T47D (cell line): ENCODE measurements at places on chromosomes 1 and 21.

GRCh38 chr21:28963831-28964230 lies 28.8 kb downstream of the LTN1 start:
- DNase-seq = no peak

DNA sequence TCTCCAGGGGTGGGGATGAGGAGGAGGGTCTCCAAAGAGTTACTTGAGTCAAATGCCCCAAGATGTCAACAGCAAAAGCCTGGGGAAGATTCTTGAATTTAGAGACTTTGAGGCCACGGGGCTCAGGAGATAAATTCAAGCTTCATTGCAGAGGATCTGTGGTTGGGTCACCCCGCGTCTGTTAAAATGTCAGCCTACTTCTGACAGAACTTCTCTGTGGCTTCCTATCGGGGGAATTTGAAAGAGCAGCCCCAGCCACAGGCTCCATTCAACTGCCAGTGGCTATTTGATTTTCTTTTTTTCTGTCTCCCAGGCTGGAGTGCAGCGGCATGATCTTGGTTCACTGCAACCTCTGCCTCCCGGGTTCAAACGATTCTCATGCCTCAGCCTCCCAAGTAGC lies 62.5 kb upstream of the EFHD2 start:
- DNase-seq = no peak

- DNase-seq = no peak
These were observed 2.2 kb downstream of the CREG1 start for GRCh38 chr1:167551362-167551761.

DNA sequence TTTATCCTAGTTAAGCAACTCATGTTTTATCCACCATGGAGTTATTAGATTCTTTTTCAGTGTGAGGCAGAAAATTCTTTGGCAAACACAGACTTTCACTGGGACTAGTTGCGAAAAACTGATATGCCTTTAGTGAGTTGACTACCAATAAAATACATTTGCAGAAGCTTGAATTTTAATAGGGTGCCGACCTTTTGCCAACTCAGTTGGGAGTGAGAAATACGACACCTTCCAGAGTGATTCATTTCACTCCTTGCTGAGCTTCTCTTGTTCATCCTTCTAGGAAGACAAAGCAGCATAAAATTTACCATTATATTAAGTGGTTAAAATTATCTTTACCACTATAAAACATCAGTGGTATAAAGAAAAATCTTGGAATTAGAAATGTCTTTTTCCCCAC lies 1.2 kb upstream of the KRTAP23-1 start:
- DNase-seq = no peak

DNA sequence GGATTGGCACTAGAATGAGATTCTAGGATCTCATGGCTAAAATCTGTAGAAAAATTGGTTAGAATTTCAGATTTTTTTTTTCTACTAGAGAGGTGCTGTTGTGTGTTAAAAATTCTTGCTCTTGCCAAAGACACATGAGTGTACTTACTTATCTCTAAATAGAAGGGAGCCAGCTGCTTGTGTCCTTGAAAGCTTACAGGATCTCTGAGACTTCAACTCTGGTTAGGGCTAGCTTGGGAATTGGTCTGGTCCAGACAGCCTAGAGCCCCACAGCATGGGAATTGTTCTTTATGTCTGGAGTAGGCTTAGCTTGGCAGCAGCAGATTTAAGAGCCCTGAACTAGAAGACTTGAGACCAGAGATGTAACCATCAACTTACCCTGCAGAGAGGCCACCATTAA lies 37.3 kb downstream of the MACO1 start:
- no peak for DNase-seq
